ENCODE measurements at places on chromosomes 5 and 9.

DNA sequence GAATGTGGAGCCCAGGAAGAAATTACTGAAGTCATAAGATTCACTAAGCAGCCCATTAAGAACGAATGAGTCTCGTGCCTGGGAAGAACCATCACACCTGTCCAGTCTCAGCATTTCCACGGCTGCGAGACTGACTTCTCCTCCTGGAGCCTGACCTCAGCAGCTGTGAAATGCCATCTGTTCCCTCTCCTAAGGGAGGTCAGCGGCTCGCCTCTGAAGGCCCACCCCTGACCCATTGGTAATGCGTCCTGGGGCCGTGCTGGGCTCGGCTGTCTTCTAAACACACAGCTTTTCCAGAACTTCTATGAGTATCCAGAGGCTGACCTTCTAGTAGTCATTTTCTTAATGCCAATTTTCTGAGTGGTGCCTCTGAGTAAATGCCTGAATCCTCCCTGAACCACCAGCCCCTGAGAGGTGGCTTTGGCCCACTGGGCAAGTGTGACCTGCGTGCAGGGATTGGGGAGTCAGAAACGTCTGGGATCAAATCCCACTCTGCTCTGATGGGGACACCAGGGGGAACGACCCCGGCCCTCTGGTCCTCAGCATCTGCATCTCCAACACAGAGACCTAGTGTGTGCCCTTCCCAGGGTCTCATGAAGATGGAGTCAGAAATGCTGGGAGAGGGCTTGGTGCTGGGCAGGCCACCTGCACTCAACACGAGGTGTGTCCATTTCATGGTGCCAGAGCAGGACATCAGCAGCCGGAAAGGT is 5.7 kb downstream of the SLC6A3 start:
- DNase-seq, result no peak

- no peak for DNase-seq
These were observed 149.7 kb upstream of the EFNA5 start for GRCh38 chr5:107820429-107820828.

- DNase-seq, result no peak
These were observed 98.8 kb upstream of the EFNA5 start for GRCh38 chr5:107769519-107769918.

- DNase-seq, result no peak
These were observed 4.2 kb downstream of the CCNI2 start for GRCh38 chr5:132751444-132751843.

All from HCT116 (cell line).